ENCODE measurements at places on chromosomes 3 and 15.

GRCh38 chr15:96355568-96356187 lies 25.2 kb downstream of the NR2F2 start:
- DNase-seq, result no peak

DNA sequence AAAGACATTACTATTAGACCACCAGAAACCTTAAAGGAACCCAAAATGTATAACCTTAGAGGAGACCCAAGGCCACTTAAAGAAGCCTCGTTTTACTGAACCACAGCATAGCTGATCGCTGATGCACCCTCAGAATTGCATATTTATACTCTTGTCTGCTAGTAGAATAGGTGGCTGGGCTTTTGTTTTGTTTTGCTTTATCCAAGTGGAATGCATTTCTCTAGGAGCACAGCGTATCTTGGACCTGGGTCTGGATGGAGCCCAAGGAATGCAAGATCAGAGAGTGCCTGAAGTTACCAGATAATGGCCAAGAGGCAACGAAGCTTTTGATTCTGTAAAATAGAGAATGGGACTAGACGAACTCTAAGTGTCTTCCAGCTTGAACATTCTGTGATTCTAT lies 129.2 kb upstream of the COL8A1 start:
- no peak for DNase-seq

DNA sequence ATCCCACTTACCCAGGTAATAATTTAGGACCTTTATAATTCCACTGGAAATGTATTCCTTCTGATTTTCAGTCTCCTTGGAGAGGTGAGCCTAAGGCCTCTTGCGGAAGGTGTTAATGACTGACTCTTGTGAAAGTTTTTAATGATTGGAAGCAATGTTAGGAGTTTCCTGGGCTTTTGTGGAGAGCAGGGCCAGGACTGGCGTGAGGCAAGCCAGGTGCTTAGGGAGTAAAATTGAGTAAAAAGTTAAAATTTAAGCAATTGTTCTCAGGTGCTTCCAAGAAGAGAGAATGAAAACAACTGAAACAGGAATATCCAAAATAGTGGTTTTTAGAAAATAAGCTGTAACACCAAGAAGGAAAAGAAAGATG lies 130.6 kb upstream of the TGFBR2 start:
- DNase-seq, result no peak

DNA sequence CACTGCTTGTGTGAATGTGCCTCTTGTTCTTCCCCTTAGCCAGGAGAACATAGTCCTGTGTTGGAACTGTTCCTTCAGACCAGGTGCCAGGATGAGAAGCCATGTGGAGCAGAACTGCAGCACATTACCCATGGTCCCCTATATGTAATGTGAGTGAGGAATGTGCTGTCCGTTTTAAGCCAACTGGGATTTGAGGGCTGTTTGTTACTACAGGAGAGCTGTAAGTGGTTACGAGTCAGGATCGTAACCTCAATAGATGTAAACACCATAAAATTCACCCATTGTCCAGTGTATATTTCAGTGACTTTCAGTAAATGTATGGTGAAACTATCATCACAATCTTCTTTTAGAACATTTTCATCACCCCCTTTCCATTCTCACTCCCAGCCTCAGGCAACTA lies 10.1 kb upstream of the SCAP start:
- no peak for DNase-seq

GRCh38 chr3:158381262-158381868 lies 189.6 kb upstream of the MLF1 start:
- DNase-seq, result no peak

DNA sequence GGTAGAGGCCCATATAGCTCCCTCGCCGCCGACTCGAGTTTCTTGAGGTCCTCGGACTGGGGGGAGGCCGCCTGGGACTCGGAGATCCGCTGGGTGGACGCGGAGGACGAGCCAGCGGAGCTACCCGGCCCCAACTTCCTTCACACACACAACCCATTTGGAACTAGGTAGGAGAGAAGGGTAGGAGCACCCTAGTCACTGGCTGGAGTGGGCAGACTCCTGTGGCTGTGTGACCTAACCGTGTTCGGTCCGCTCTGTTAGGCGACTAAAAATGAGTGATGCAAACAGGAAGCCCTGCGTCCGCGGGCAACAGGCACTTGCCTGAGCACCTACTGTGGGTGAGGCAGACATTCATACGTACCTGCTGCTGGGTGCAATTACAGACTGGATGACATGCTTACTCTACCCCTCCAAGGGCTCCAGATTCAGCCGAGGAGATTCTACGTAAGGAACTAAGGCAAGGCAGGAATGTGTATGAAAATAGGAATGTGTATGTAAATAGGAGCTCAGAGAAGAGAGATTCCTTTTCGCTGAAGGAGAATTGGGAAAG lies 4.6 kb upstream of the SIN3A start:
- DNase-seq, result peak; percentile 69

DNA sequence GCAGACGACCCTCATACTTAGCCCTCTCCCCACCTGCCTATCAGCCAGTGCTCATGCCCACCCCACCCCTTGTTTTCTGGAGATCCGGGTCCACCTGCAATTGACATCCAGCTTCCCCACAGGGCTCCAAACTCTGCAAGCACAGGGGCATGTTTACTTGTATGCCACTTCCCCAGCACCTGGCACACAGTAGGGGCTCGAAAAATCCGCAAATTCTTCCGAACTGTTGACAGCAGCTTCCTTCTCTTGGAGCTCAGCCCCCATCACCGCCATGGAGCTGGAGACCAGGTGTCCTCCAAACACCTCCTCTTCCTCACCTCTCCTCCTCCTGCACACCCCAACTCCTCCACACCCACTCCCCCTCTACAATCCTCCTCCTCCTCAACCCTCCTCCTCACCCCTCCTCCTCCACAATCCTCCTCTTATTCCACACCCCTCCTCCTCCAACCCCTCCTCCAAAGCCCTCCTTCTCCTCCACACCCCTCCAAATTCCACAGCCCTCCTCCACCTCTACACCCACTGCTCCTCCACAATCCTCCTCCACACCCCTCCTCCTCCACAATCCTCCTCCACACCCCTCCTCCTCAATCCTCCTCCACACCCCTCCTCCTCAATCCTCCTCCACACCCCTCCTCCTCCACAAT lies 70.4 kb upstream of the BLM start:
- DNase-seq, result no peak

- DNase-seq, result no peak
These were observed 183.2 kb downstream of the SSR3 start for GRCh38 chr3:156371701-156372100.

DNA sequence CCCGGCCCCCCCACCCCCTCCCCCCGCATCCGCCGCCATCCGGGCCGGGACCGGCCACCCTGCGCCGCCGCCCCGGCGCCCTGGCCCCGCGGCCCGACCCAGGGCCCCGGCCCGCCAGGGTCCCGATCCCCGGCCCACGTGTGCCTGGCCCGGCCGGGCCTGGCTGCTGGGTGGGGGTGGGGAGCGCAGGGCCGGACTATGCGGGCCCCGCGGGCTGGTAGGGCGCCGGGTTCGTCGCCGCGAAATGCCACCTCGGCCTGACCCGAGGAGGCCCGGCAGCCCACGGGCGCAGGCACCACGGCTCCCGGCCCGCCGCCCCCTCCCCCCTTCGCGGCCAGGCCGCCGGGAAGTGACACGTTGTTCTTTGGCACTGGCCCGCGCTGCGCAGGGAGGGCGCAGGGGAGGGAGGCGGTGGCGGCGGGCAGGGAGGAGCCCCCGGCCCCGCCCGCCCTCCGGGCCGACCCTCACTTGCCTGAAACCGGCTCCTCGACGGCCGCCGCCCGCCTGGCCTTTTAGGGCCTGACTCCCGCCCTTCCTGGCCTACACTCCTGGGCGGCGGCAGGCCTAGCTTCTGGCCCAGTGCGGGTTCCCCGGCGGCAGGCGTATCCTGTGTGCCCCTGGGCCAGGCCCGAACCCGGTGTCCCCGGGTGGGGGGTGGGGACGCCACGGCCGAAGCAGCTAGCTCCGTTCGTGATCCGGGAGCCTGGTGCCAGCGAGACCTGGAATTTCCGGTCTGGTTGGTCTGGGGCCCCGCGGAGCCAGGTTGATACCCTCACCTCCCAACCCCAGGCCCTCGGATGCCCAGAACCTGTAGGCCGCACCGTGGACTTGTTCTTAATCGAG lies 515 bp downstream of the EIF4G1 start:
- peak; percentile 64 for DNase-seq

- DNase-seq, result no peak
These were observed 1.3 kb upstream of the PP2D1 start for GRCh38 chr3:20013396-20013795.

GRCh38 chr3:5841599-5841998 lies 654.1 kb downstream of the EDEM1 start:
- no peak for DNase-seq

GRCh38 chr3:48433472-48434118 lies 3.7 kb upstream of the PLXNB1 start:
- no peak for DNase-seq

DNA sequence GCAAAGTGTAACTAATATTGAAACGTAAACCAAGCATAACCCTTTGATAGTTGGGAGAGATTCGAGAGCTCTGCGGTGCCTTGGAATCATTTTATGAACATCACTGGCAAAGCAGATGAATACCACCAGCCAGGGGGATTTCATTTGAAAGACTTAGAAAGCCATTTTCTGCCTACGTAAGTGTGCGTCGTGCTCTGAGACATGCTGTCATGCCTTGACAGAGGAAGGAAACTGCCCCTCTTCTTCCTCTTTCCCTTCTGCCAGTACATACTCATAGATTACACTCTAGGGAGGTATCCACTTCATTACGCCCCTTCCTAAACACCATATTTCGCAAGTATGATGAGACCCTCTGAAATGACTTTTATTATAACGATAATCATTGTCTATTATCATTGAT lies 3.3 kb upstream of the MTHFS start:
- no peak for DNase-seq

GRCh38 chr15:38217191-38217595 lies 35.4 kb upstream of the SPRED1 start:
- no peak for DNase-seq

DNA sequence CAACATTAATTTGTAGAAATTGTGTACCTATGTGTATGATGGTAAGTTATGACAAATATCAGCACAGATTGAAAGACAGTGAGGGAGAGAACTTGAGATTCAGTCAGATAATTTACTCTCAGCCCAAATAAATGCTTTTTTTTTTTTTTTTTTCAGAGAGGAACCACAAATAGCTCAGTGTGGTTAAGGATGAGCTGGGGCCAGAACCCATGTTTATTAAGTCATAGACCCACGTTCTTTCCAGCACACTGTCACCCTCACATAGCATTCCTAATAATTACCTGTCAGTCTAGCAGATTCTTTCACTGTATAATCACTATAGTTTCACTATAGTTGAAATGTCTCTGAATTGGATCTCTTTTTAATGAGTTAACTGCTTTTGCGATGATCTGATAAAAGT lies 246.1 kb downstream of the ZIC1 start:
- DNase-seq, result no peak

Data from stimulated activated naive CD4-positive, alpha-beta T cell treated with Interleukin-2 at 50 U/mL for 16 hours (primary cell).